Neuronal stem cell (in vitro differentiated cells): ENCODE measurements at places on chromosomes 7 and 10.

GRCh38 chr10:125060826-125061556 lies 99.4 kb downstream of the CTBP2 start:
- peak; percentile 45 for DNase-seq

- DNase-seq, result no peak
These were observed 64.5 kb downstream of the LRRTM3 start for GRCh38 chr10:66990143-66990830.

GRCh38 chr10:96765406-96766240 lies 45.3 kb upstream of the PIK3AP1 start:
- no peak for DNase-seq

- no peak for DNase-seq
These were observed 11.2 kb downstream of the DGKI start for GRCh38 chr7:137835486-137836112.

- DNase-seq, result no peak
These were observed 209.7 kb downstream of the LHFPL3 start for GRCh38 chr7:104538152-104538551.

DNA sequence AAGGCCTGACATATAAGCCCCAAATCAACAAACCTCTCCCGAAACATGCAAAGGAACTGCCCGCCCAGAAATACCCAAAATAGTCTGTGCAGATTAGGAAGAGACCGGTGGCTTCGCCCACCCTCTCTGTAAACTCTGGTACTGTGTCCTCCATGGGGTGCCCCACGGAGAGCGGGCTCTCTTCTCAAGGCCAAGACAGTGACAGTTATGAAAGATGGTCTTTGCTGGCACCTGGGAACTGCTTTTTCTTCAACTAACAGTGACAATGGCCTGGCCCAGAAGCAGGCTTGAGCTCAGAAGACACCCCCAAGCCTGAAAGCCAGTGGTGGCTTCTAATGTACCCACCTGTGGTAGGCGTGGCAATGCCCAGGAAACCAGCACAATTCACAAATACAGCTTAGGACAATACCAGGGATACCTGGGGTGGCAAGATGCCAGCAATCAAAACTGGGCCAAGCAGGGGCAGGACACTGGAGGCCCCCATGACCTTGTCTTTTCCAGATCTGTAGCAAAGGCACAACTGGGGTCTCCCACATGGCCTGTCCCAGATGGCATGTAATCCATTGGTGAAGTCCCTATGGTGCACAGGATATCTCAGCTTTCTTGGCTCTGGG lies 107.6 kb downstream of the NEURL1 start:
- DNase-seq, result no peak

GRCh38 chr7:138903186-138903820 lies 77.9 kb downstream of the KIAA1549 start:
- no peak for DNase-seq

GRCh38 chr10:15719049-15719898 lies 448 bp downstream of the ITGA8 start:
- peak; percentile 24 for DNase-seq

DNA sequence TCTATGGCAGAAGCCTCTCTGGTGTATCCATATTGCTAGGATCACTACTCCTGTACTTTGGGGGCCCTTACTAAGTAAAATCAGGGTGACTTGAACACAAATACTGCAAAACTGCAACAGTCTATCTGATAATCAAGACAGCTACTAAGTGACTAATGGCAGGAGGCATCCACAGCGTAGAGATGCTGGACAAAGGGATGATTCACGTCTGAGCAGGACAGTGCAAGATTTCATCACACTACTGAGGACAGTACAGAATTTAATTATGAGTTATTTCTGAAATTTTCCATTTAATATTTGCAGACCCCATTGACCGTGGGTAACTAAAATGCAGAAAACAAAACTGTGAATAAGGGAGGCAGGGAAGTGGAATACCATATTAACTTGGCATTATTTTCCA lies 10.4 kb downstream of the CUL2 start:
- DNase-seq, result no peak

DNA sequence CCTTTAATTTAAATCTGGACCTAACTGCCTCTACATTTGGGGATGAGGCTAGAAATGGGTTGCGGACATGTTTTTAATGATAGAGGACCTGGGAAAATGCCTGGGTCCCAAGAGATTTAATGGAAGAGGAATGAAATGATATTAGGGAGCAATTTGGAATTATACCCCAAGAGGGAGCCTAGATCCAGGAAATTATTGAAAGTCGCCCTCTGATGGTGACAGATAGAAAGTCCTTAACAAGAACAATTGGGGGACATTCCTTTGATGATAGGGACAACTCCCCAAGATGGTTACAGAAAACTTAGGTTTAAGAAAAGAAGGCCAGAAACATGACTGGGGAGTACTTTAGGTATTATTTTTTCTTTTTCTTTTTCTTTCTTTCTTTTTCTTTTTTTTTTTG lies 9.5 kb upstream of the TSGA13 start:
- DNase-seq, result peak; percentile 6

GRCh38 chr10:129725890-129726631 lies 238.0 kb downstream of the EBF3 start:
- no peak for DNase-seq

GRCh38 chr10:43026039-43026973 lies 50.6 kb upstream of the RET start:
- no peak for DNase-seq

GRCh38 chr10:12063483-12063818 lies 5.3 kb upstream of the DHTKD1 start:
- DNase-seq, result no peak

DNA sequence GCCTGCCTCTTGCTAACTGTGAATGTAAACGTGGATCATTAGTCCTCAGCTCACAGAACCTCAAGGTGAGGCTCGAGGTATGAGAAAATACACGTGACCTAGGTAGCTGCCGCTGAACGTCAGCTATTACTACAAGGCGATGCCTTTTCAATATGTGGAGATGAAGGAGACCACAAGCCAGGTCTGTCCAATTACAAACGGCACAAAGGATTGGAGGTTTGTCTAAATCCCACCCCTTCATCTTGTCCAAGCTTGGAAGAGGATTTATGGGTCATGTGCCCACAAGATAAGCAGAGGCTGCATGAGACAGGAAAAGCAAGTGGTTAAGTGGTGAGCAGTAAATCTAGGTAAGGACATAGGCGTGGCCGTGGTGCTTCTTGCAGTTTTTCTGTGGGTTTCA lies 3.4 kb downstream of the H2BK1 start:
- DNase-seq, result no peak

DNA sequence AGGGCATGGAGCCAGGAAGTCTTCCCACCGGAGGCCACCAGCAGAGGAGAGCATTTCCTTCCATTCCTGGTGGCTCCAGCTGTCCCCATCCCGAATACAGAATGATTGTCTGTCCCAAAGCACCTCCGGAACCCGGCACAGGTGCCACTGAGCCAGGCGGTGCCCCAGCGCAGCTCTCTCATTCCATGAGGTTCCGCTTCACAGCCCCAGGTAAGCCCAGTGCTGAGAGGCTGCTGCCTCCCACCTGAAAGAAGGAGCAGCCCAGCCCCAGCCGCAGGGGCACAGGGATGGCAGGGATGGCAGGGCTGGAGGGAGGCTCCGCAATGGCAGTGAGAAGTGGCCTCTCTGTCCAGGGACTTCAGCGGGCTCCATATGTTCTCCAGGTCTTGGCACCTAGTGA lies 162.1 kb upstream of the TCERG1L start:
- no peak for DNase-seq

DNA sequence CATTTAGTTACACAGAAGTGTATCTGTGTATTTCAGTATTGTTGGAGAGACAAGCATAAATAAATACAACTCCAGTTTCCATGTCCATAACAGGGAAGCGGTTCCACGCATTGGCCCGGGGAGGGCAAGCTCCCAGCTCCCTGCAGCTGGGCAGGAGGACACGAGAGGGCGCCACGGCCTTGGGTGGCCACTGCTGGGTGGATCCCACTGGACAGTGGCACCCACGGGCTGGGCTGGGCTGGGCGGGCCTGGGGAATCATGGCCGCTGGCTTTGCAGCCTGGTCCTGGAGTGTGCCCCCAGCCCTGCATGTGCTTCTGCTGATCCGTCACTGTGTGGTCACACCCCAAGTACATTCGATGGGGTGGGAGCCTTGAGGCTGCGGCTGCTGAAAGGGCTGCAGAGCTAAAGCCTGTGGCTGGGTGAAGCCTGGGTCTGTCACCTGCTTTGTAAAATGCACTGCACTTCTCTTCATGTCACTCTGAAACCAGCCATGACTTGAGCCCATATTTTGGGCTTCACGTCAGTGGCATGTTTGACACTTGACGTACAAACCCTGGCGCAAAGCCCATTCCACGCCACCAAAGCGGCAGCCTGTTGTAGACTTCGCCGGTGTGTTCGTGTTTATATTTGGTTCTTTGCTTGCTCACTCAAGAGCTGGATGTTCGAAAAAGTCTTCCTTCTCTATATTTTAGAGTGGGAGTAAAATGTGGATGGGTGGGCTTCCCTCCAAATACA lies 27.5 kb downstream of the LRRC27 start:
- no peak for DNase-seq

DNA sequence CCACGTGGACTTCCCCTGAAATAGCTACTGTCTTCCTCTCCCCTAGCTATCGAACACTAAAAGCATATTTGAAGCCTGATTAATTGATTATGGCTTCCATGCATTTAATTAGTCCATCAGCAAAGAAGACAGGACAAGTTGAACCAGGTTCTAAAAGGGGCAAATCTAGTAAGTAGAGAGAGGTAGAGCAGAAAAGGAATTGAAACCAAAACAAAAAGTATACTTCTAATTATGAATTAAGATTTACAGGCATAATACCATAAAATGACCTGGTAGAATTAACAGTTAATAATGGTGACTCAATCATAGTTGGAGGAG lies 393 bp upstream of the DNAJC1 start:
- DNase-seq, result no peak

DNA sequence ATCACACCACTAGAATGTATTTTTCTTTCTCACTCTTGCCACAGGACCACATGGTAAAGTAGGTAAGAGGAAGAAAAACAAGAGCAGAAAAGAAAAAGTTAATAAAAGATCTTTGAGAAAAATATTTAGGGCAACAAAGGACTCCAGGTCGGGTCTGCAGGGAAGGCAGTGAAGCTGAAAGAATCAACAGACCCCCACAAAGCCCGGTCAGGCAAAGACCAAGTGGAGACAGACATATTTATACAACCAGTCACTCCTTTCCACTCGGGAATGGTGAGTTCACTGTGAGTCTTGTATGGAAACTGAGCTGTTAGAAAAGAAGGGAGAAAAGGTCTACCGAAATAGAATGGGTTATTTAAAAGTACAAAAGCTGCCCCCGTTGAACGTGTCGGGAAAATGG lies 28.0 kb downstream of the RSU1 start:
- DNase-seq, result peak; percentile 27

- DNase-seq, result no peak
These were observed 101.8 kb upstream of the MKLN1 start for GRCh38 chr7:131225619-131226513.

GRCh38 chr10:26622891-26623290 lies 74.6 kb upstream of the PDSS1 start:
- no peak for DNase-seq

DNA sequence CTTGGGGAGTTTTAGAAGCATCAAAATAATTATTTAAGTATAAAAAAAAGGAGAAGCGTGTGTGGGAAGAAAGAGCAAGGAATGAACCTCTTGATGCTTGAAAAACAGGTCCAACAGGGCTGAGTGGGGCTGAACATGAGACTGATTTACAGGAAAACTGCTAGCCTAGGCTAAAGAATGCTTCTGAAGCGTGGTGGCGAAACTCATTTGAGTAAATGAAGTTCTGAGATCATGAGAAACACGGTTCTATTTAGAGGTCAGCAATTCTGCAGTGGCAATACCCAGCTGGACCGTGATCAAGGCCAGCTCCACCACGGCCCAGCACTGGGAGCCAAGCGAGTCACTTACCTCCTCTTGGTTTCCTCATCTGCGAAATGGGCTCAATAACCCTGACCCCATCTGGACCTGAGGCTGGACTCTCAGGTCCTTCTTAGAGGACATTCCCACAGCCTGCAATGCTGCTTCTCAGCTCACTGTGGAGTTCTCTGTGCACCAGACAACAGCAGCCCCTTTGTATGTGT lies 140.1 kb upstream of the ADAM12 start:
- DNase-seq, result no peak

GRCh38 chr10:77463967-77464745 lies 173.5 kb downstream of the KCNMA1 start:
- DNase-seq, result no peak

DNA sequence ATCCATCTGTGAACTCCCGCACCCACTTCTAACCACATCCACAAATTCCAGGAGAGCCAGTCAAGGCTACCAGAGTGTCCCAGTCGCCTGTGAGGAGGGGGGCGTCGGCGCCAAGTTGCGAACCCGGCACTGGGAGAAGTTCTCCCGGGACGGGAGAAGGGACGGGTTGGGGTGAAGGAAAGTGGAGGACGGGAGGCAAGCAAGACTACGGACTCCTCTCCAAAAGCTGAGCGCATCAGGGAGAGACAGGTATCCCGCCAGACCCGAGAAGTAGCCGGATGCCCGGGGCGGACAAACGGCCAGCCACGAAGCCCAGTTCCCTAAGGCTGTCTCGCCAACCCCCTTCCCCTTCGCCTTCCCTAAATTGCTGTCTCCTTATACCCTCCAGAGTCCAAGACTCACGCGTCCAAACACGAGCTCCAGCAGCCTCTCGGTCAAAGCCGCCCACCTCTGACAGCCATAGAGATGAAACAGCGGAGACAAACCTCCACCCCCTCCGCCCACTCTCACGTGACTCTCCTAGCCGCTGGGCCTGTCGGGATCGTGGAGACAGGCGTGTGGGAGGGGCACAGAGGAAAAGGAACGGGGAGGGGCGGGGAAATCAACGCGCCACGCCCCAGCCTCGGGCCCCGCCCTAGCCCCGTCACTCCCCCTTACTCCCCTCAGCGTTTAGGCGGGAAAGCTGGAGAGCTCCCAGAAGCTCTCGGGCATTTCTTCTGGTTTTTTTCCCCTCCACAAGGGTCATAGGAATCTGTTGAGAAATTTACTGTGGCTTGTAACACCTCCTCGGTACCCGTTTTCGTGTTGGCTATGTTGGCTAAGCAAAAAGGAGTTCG lies at the start of gene MICU1:
TSS of gene MICU1 (minus strand) at position 472 of the 836 bp plus-strand sequence. CDS start 59,286 bp downstream, outside the sequence.
- DNase-seq, result peak; percentile 91

GRCh38 chr7:95886501-95887090 lies 114.2 kb downstream of the DYNC1I1 start:
- DNase-seq, result no peak
